Cardiac septum (tissue), 1 donor: ENCODE measurements at places on chromosomes 13 and 19. TPM values are rescaled to one million over a fixed set of nuclear protein-coding genes. Genes with fewer than 3 reads are reported as not detected.

The MLLT1 gene
- 30.6 TPM for total RNA-seq

The IRGC gene
- not detected for total RNA-seq

The FTL gene
- total RNA-seq, result 827 TPM

The SERPINE3 gene
- total RNA-seq, result not detected

The POP4 gene
- total RNA-seq, result 47.8 TPM

The RTBDN gene
- not detected for total RNA-seq

The SLITRK6 gene
- 0.11 TPM for total RNA-seq

The GNG8 gene
- total RNA-seq, result not detected

The KCNN4 gene
- 0.43 TPM for total RNA-seq

The GNA15 gene
- 1.9 TPM for total RNA-seq

The WDR62 gene
- total RNA-seq, result 6.1 TPM

The PLK5 gene
- total RNA-seq, result not detected

DNA sequence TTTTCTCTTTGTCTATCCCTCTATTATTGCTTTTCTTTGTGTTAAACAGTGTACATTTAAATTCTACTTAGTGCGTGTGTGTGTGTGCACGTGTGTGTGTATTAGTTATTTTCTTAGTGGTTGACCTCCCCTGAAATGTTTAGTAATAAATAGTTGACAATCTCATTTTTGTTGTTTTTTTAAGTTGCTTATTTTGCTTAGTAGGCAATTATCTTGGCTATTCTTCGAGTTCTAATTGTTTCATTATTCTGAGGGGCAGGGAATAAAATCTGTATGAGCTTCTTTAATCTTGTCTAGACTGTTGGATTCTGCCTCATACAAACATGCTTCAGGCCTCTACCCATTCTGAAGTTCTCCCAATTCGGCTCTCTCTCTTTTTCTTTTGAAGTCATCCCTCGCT, 1169.0 kb upstream of the ATXN8OS start:
- DNase-seq, result no peak

DNA sequence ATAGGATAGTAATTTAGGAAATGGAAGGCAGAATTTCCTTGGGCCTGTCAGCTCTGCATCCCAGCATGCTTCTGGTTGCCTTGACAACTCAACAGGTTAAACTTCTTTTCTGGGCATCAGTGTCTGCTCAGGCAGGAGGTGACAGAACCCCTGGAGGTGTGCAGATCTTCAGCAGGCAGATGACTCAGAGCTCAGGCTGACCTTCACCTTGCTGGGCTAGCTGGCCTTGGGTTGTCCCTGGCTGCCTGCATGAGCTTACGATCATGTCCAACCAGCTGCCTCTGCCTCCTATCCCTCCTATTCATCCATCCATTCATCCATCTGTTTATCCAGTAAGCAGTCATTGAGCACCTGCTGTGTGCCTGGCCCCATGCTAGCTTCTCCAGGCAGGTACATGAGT, 81.2 kb upstream of the KCTD15 start:
- no peak for DNase-seq

- no peak for DNase-seq
Observed at GRCh38 chr13:26967119-26968038, 204.2 kb downstream of the USP12 start.

- DNase-seq, result no peak
Observed at GRCh38 chr13:103142151-103142550, 75.9 kb upstream of the SLC10A2 start.

DNA sequence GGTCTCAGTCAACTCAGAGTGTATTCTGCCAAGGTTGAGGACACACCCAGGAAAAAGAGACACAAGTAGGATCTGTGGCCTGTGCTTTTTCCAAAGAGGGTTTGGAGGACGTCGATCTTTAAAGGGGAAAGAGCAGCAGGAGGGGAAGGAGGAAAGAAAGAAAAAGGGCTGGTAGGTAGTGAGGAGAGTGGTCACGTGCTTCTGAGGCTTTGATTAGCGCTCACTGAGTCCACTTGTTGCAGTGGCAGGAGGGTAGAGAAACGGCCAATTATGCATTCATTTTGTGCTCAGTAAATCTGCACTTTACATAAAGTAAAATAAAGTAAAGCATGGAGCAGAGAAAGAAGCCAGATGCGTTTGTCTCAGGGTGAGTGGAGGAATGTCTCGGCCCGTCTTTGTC, 126.0 kb upstream of the VSTM2B start:
- no peak for DNase-seq

DNA sequence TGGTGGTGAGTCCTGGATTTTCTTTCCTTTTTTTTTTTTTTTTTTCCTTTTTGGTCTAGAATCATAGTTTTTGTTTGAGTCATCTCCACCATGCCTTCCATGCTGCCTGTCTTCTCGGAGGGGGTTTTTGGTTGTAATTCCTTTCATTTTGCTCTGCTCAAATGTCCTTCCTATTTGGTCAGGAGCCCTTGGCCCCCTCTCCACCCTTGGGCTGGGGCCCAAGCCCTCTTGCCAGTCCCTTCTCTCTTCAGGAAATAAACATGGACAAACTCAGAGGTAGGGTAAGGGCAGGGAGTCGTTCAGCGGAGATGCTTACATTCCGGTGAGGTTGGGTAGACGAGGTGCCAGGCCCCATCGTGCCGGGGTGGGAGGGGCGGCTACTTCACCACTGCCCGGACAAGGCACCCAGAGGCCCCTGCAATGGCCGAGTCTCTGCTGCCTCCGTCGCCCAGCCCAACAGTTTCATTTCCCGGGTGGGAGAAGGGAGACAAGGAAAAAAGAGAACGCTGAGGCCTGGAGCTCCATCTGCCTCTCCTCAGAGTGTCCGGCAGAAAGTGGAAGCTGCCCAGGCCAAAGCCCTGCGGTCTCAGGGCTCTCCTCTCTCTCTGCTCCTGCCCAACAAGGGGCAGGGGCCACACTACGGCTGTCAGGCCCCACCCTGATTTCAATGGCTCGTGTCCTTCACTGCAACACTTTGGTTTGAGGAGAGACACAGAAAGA, 12.7 kb downstream of the ZNF574 start:
- DNase-seq, result no peak

DNA sequence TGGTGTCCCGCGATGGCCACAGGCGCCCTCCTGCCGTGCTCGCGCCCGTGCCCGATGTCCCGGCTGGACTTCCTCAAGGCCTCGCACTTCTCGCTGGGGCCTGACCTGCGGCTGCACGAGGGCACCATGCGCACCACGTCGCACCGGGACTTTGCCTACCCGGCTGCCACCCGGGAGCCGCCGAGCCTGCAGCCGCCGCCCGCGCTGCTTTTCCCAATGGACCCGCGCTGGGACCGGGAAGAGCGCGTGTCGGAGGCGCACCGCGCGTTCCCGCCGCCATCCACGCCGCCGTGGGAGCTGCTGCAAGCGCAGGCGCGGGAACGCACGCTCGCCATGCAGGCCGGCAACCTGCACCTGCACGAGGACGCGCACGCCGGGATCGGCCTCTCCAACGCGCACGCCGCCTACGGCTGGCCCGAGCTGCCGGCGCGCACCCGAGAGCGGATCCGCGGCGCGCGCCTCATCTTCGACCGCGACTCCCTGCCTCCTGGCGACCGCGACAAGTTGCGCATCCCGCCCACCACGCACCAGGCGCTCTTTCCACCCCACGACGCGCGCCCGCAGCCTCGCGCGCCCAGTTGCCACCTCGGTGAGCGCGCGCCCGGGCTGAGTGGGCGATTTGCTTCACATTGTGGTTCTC, 12.1 kb upstream of the PEX11G start:
- DNase-seq, result no peak

DNA sequence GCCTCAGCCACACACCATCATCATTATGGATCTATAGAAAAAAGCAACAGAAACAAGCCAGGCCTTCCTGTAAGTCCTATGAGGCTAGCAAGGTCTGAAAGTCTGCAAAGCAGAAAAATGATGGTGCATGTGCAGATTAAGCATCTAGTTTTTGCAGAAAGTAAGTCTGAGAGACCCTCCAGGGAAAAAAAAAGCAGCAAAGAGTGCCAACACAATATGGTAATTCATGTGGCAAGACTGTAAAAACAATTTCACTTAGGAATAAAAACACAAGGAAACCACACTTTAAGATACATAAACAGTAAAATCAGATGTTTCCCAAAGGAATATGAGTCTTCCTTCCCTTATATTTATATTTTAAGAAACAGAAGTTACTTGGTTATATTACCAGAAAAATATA, 112.3 kb upstream of the FBXL3 start:
- DNase-seq, result no peak

DNA sequence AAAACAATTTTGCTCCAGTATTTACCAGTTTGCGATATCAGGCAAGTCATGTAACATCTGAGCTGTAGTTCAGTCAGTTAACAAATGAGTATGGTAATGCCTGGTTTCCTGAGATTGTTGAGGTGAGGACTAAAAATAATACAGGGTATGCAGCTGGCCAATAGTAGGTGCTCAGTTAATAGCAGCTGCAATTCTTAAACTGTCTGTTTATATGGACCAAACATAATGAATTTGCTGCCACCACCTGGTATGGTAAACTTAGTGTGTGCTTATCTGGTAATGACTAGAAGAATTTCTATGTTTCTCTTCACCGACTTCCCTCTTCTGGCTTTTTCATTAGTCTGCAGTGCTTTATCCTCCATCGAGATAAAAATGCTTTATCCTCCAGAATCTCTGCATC, 9.1 kb downstream of the ZMYM2 start:
- no peak for DNase-seq

DNA sequence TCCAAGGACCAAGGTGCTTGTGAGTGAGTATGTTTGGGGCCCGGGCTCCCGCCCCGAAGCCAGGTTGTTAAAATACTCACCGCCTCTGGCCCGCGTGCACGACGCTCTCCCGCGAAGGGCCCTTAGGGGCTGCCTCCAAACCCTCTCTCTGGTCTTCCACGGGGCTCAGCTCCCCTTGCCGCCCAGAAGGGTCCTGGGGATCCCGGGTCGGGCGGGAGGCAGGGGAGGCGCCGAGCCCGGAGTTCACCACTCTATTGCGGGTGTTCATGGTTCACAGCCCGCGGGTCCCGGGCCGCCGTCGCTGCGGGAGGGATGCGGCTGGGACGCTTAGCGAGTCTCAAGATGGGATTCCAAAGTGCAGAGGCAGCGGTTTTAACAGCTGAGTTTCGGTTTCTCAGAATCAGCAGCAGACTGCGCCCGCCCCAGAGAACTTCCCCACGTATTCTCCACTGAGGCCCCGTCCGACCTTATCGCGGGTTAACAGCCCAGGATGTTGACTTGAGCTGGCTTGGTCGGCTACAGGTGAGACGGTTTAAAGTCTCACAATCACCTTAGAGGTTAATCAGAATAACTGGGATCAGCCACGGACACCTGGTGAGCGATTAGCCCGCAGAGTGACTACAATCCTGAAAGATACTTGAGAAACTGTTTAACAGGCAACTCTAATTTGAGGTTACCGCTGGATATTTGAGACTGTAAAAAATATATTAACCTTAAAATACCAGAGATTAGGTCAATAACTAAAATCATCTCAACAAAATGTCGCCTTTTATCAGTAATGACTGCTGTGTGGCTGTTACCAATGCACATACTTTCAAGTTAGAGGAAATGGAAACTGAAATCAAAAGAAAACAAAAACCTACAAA, at the start of gene EPSTI1:
EPSTI1 (minus strand) TSS at position 344 of the 866 bp plus-strand sequence; CDS start at position 268, 76 bp downstream.
- peak; percentile 84 for DNase-seq

GRCh38 chr13:50529154-50529882, 314.2 kb downstream of the DLEU7 start:
- peak; percentile 88 for DNase-seq

DNA sequence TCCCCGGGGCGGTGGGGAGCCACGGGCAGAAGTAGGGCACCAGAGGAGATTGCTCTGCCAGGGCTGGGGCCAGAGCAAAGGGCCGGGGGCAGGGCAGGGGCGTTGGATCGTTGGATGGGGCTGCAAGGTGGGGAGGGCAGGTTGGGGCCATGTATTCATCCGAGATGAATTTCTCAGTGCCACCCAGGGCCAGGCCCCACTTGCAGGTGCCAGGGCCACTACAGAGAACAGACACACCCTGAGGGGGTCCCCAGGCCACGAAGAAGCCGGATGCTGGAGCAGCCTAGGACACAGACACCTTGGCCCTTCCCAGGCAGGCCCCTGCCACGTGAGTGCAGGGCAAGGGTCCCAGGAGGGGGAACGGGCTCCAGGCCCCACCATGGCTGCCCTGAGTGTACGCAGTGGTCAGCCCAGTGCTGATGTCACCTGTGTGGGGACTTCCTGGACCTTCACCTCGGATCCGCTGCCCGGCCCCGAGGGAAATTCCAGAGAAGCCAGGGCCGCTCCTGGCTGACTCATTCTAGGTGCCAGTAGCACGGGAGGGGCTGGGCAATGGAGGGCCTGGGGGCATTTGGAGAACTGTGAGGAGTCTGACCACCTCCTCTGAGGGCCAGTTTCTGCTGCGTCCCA, 9.6 kb upstream of the SBNO2 start:
- DNase-seq, result no peak

- no peak for DNase-seq
Observed at GRCh38 chr13:88895261-88895941, 1224.2 kb downstream of the SLITRK5 start.

- no peak for DNase-seq
Observed at GRCh38 chr19:4362831-4363545, 19.6 kb downstream of the MPND start.

- no peak for DNase-seq
Observed at GRCh38 chr19:48020686-48021085, 23.2 kb downstream of the CABP5 start.

DNA sequence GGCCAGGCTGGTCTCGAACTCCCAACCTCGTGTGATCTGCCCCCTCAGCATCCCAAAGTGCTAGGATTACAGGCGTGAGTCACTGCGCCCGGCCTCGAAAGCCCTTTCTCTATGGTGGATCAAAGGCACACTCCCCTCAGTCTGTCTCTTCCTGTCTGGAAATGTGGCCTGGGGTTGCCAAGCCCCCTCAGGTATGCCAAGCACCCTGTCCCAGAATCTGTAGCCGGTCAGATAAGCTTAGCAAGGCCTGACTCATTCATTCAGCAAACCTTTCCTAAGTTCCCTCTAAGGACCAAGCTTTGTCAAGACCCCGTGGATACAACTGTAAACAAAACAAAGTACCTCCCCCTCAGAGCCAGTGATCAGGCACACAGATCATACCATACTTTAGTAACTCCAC, 14.1 kb downstream of the NUCB1 start:
- no peak for DNase-seq

GRCh38 chr13:107811233-107812013, 403.9 kb downstream of the LIG4 start:
- no peak for DNase-seq

DNA sequence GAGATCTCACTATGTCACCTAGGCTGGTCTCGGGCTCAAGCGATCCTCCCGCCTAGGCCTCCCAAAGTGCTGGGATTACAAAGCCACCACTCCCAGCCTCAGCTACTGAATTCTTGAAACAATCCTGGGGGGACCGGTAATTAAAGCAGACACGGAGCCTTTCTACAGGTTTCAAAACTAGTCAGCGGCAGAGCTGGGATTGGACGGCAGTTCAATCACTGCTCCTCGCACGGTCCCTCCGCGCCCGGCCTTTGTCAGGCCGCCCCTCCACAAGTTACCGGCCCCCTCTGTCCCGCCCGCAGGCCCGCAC, 229 bp downstream of the BORCS8 start:
- no peak for DNase-seq

DNA sequence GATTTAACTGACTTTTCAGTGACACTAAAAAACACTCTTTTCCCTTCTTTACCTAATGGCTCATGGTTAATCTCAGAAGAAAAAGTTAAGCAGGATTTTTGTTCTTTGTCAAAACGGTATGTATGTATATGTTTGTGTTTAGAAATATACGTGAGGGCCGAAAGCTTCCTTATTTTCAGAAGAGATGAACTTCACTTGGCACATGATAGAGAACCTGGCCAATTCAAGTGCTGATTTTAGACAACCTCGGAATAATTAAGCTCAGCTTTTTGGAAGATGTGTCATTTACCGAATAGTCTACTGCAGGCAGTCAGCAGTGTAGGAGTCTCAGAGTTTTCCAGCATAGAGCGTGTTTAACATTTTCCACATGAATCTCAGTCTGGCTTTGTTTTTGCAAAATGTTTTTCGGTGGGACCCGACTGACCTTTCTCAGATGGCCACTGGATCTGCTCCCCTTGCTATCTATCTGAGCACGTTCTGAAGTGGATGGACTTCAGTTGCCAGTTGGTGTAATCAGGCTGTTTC, 4.6 kb downstream of the RNASEH2B start:
- DNase-seq, result no peak
